Lower lobe of right lung (tissue), 2 donors: ENCODE measurements at places on chromosomes 12 and 14. TPM values are rescaled to one million over a fixed set of nuclear protein-coding genes. Genes with fewer than 3 reads are reported as not detected.

TAS2R50 gene
- 0.50 TPM for total RNA-seq

FAM181A gene
- 6.4 TPM for total RNA-seq

CLEC4A gene
- 14.1 TPM for total RNA-seq

IL26 gene
- not detected for total RNA-seq

DNA sequence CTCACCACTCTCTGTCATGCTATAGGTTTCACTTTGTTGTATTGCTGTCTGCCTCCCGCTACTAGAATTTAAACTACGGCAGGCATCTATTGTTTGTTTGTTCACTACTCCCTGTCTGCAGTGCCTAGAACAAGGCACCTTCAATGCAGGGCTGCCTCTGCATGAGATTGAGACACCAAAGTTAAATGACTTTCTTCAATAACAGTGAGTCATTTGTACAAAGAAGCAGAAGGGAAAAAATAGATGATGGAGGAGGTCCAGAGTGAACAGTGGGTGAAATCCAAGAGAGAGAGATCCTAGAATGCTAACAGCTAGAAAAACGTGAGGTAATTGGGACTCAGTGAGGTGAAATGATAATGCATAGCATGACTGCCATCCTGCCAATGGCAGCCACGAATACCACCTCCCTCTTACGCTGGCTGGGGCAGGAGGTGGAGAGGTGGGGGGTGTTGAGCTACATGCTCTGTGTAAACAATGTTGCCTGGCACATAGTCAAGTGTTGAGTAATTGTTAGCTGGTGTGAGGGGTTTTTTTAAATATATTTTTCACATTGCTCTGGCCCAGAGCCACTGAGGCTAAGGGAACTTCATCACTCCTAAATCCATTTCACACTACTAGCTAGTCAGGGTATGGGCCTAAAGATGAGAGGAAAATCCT, 367.6 kb downstream of the RPS29 start:
- H3K27ac ChIP-seq: no peak overlapping the region
- H3K4me1 ChIP-seq: no peaks in the 10 kb centered on the region
- H3K27me3 ChIP-seq: no peaks in the 10 kb centered on the region
- no peak overlapping the region for H3K4me3 ChIP-seq
